ENCODE measurements at places on chromosomes 5 and 9. TPM values are rescaled to one million over a fixed set of nuclear protein-coding genes. Genes with fewer than 3 reads are reported as not detected.

PCDHGB4 gene
- total RNA-seq = 1.5 TPM

FRMD3 gene
- total RNA-seq = 0.23 TPM

IL13 gene
- total RNA-seq = not detected

SLC25A46 gene
- total RNA-seq = 40.6 TPM

PLAC8L1 gene
- 0.23 TPM for total RNA-seq

FAXDC2 gene
- total RNA-seq = 0.84 TPM

SLC6A7 gene
- total RNA-seq = not detected

DNM1 gene
- 0.27 TPM for total RNA-seq

LCP2 gene
- total RNA-seq = not detected

NACC2 gene
- total RNA-seq = 11.5 TPM

STC2 gene
- total RNA-seq = 110 TPM

PLPP7 gene
- 0.08 TPM for total RNA-seq

GDF9 gene
- 0.42 TPM for total RNA-seq

EIF4EBP3 gene
- total RNA-seq = 6.4 TPM

PCDHB9 gene
- not detected for total RNA-seq

CCDC152 gene
- total RNA-seq = 5.3 TPM

ACOT12 gene
- not detected for total RNA-seq

MYORG gene
- 12.7 TPM for total RNA-seq

CDC14B gene
- 10.2 TPM for total RNA-seq

MBLAC2 gene
- total RNA-seq = 5.5 TPM

FOXD4L5 gene
- not detected for total RNA-seq

SVEP1 gene
- total RNA-seq = 1.6 TPM

PCDHB2 gene
- 0.62 TPM for total RNA-seq

DNAI1 gene
- total RNA-seq = not detected

ENTPD2 gene
- 0.39 TPM for total RNA-seq

EPB41L4B gene
- 5.9 TPM for total RNA-seq

SLC44A1 gene
- total RNA-seq = 19.5 TPM

BTF3 gene
- total RNA-seq = 639 TPM

SLC25A48 gene
- total RNA-seq = not detected

PCDHGB7 gene
- 1.3 TPM for total RNA-seq

RNF183 gene
- total RNA-seq = not detected

NUTM2G gene
- total RNA-seq = not detected

CATSPER3 gene
- total RNA-seq = not detected

PTPRD gene
- total RNA-seq = 1.6 TPM

Measured in hair follicular keratinocyte (primary cell).